ENCODE measurements at places on chromosomes 12 and 14. TPM values are rescaled to one million over a fixed set of nuclear protein-coding genes. Genes with fewer than 3 reads are reported as not detected.

DNA sequence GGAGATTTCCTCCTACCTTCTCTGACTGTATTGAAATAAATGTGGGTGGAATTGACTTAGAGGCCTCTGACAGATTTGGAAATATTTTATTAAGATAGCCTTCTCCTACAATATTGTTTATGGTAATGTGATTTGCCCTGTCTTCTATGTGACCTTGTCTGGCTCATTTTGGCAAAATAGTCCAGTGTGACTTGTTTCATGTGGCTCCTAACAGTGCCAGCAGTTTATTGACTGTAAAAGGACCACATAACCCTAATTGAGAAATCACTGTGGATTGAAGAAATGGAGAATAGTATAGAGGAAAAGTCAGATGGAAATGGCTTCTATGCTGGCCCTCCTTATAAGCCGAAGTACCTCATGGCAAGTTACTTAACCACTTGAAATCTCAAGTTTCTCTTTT lies 170.9 kb upstream of the PTPRQ start:
- no peak for DNase-seq

DNA sequence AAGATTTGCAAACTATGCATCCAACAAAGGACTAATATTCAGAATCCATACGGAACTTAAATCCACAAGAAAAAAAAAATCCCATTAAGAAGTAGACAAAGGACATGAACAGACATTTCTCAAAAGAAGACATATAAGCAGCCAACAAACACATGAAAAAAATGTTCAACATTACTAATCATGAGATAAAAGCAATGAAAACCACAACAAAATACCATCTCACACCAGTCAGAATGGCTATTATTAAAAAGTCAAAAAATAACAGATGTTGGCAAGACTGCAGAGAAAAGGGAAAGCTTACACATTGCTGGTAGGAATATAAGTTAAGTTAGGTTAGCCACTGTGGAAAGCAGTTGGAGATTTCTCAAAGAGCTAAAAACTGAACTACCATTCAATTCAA lies 16.2 kb downstream of the CDK17 start:
- peak; percentile 43 for DNase-seq

GRCh38 chr14:55625481-55625880 lies 45.5 kb downstream of the KTN1 start:
- DNase-seq: no peak

- peak; percentile 32 for DNase-seq
Observed at GRCh38 chr14:57244106-57244505, 24.6 kb downstream of the EXOC5 start.

DNA sequence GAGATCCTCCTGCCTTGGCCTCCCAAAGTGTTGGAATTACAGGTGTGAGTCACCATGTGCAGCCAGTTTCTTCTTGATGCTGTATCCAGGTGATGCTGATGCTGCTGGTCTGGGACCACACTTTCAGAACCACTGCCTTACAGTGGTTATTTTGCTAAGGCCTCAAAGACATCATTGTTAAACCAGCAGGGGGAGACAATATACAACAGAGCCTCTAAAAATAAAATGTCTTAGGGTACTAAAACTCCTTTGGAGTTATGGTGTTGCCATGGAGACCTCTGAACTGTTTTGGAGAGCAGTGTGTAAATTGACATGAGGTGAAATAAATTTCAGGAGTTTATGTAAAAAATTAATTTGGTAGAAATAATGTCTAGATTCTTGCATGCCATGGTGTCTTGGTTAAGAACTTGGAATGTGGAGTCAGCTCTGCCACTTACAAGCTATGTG lies 1.1 kb upstream of the ARG2 start:
- peak; percentile 87 for DNase-seq

- no peak for DNase-seq
Observed at GRCh38 chr12:82176761-82177490, 181.3 kb downstream of the CCDC59 start.

GRCh38 chr14:42070031-42070430 lies 463.4 kb downstream of the LRFN5 start:
- DNase-seq: no peak

GRCh38 chr12:25710128-25710527 lies 157.0 kb upstream of the LMNTD1 start:
- DNase-seq: no peak

GRCh38 chr14:76870166-76870565 lies 44.0 kb downstream of the LRRC74A start:
- DNase-seq: no peak

DNA sequence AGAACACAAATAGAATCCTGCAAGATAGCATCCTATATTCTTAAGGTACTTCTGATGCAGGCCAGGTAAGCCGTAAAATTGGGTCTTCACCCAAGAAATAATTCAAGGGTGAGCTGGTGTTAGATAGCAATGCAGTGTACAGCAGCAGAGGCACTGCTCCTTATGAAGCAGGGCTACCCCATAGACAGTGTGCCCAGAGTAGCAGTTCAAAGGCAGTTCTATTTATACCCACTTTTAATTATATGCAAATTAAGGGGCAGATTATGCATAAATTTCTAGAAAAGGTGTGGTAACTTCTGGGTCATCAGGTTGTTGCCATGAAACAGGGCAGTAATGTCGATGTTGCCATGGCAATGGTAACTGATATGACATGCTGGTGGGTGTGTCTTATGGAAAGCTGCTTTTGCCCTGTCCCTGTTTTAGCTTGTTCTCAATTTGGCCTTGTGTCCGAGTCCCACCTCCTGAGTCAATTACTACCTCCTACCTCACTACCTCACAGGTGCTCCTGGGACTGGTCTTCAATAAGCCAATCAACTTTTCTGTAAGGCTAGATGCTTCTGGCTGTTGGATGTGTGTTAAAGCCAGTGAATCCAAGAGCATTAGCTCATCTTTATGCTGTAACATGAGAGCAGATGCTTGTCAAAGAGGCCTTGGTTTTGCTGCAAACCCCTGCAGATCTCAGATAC lies 61.0 kb downstream of the PPM1A start:
- DNase-seq: no peak

GRCh38 chr14:76067536-76067935 lies 82.0 kb downstream of the IFT43 start:
- peak; percentile 44 for DNase-seq

DNA sequence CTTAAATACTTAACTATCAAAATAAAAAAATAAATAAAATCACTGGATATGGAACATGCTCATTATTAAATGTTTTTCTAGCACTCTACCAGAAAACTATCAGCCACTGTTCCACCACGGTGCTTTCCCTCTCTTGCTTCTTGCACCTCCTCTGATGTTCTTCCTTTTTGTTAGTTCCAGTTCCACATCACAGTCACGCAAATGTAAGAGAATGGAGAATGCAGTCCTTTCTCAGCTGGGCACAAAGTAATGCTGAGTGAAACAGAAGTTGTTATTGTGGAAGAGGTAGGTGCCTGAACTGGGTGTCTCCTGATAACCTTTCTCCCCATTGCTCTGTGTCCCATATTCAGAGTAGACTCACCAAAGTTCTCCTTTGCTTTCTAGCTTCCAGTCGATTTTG lies 1116.9 kb upstream of the TMEM132C start:
- DNase-seq: no peak

GRCh38 chr14:105093431-105094192 lies 28.4 kb upstream of the GPR132 start:
- peak; percentile 79 for DNase-seq

ITGA5 gene
- total RNA-seq: 438 TPM

ACVR1B gene
- total RNA-seq: 6.5 TPM

MEG3 gene
- total RNA-seq: 120 TPM

TAPBPL gene
- 7.3 TPM for total RNA-seq

ENDOU gene
- not detected for total RNA-seq

Measured in fibroblast of villous mesenchyme (primary cell).